ENCODE measurements at places on chromosomes 3 and 15.
A peak's percentile ranks its signal among the peaks of the same experiment; 100 is the strongest.

DNA sequence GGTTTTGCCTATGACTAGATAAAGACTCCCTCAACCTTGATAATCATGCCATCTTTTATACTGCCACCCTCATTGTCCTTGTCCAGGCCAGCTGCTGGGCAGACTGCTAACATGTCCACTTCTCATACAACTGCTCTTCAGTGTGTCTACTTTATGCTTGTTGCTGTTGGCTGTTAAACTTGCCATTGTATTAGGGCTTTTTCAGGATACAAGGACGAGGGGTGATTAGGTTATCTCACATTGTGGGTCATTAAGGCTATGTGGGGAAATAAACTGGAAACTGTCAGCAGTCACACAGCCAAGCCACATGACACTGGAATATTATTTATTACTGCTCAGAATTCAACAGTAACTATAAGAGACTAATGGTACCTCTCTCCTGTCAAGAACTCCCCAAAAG lies 36.1 kb downstream of the STARD9 start:
- DNase-seq, result no peak

GRCh38 chr3:9067352-9067975 lies 104.2 kb upstream of the RAD18 start:
- peak; percentile 21 for DNase-seq

DNA sequence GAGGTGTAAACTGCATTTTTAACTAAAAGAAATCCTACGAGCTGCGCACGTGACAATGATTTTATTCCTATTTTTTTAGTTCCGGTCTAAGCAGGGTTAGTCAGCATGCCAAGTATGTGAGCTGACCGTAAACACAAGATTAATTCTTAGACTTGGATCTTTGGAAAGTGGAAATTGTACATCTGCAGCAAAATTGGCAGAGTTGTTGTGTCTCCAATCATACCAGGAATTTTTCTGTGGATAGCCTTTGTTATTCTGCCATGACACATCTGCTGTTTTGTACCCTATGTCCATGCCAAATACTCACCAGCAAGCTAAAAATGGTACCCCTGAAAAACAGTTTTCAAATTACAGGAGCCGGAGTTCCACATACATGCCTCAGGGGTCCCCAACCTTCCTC lies 562.5 kb downstream of the UNC13C start:
- DNase-seq, result no peak

GRCh38 chr15:32057876-32058425 lies 27.6 kb downstream of the CHRNA7 start:
- DNase-seq, result no peak

DNA sequence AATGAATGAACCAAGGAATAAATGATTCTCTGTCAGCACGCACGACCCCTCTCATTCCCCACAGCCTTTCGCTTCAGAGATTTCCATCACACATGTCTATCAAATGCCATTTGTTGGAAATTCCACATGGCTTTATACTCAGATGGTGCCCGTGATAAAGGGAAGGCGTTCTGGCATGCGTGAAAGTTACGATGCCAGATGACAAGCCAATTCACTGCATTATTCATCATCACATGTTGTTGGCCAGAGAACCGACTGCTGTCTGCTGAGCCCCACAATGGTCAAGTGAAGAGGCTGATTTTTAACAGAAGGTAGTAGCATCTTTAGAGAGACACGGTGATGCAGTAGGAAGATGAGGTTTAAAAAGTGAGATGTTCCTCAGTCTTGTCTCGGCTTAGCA lies 74.1 kb upstream of the FRMD4B start:
- no peak for DNase-seq

DNA sequence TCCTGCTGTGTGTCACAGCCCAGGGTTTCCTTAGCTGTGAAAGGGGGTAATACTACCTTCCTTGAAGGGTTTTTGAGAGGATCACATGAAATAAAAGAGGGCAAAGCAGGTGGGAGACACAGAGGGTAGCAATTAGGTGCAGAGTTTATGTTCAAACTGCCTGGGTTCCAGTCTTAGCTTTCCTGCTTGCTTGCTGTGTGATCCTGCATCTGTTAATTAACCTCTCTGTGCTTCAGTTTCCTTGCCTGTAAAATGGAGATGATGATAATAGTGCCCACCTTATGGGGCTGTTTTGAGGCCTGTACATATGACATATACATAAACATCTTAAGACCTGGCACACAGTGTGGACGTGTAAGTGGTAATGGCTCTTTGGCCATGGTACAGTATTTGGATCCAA lies 35.0 kb downstream of the SPSB4 start:
- DNase-seq, result no peak

DNA sequence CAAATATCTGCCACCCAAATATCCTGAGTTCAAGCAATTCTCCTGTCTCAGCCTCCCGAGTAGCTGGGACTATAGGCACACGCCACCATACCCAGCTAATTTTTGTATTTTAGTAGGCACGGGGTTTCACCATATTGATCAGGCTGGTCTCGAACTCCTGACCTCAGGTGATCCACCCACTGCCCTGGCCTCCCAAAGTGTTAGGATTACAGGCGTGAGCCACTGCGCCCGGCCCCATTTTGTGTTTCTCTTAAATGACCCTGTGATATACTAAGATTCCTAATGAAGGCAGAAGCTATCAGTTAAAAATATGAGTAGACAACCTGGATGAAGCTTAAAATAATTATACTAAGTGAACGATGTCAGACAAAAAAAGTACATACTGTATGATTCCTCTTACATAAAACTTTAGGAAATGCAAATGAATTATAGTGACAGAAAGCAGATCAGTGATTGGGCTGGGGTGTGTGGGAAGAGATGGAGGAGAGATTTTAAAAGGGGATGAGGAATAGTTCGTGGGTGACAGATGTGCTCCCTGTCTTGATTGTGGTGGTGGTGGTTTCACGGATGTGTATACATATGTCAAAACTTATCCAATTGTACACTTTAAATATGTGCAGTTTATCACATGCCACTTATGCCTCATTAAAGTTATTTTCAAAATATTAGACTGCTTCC lies 3.8 kb upstream of the KLHL40 start:
- DNase-seq, result no peak

DNA sequence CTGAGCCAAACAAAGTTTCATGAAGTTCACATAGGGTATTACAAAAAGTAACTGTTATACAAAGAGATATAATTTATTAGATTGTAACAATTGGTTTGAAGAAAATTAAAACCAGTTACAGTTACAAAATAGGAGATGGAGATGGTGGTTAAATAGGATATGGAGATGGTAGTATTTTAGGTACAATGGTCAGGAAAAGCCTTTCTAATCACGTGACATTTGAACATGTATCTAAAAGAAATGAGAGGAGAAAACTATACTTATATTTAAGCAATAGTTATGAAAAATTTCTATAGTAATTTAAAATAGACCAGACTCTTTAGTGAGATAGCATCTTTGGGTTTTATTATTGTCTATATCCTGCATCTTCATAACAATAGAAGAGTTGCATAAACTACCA lies 312.9 kb downstream of the RBMS3 start:
- no peak for DNase-seq

DNA sequence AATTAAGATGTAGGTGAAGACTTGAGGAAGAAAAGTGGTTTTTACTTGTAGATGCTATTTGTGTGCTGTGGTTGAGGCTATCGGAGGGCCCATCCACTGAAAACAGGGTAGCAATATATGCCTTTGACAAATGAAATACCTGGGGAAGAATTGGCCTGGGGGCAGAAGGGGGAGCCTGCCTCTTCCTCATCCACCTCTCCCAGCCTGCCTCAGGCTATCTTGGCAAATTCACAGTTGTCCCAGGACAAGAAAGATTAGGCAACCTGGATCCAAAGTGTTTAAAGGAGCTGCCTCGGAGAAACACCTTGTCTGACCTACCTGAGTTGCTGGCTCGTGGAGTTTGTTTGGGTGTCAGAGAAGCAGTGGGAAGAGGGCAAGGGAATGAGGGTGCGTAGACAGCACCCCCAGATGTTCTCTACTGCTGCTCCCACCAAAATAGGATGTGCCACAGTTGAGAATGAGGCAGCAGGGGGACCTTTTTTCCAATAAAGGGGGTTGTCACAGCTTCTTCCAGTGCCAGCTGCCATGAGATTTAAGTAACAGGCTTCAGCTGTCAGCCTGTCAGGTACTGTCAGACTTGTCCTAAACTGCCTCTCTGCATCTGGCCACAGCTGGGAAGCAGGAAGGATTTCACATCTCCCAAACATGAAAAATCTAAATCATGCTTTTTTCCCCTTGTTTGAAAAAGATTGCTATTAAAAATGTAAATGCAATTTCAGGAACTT lies 9.2 kb downstream of the PLEKHO2 start:
- no peak for DNase-seq

DNA sequence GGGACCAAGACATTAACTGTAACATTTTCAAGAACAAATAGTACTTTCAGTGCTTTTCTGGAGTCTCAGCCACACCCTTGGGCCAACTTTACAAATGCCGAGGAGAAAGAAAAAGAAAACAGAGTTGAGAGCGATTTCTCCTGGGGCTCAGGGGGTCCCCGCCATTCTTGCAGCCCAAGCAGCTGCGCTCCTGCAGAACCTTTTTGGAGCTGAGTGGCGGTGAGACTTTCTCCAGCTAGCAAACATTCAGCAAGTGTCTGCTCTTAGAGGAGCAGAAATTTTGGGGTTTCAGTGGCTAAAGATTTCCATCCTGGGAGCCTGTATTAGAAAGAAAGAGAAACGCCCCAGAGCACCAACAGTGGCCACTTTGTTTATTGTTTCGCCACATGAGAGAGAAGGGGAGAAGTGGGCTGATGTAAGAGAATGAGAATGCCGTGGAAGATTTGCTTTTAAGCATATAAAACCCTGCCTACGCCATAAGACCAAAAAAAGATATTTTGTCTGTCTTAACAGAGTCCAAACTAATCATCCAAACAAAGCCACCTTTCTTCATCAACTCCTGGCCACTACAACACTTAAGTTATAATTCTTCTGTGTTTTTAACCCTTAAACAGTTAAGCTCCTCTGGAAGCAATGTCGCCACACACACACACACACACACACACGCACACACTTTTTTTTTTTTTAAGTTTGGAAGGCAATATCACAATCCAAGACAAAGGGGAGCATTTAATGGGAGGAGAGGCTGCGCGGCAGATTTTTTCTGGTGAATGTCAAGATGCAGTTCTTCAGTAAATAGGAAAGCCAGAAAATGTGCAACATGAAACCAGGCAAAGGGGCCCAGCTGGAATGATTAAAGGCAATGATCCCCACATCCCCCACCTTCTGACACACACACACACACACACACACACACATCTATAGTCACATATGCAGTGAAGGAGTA lies 19.2 kb downstream of the EID1 start:
- DNase-seq, result no peak

- no peak for DNase-seq
These were observed 369.1 kb downstream of the TBC1D5 start for GRCh38 chr3:17373304-17373703.

DNA sequence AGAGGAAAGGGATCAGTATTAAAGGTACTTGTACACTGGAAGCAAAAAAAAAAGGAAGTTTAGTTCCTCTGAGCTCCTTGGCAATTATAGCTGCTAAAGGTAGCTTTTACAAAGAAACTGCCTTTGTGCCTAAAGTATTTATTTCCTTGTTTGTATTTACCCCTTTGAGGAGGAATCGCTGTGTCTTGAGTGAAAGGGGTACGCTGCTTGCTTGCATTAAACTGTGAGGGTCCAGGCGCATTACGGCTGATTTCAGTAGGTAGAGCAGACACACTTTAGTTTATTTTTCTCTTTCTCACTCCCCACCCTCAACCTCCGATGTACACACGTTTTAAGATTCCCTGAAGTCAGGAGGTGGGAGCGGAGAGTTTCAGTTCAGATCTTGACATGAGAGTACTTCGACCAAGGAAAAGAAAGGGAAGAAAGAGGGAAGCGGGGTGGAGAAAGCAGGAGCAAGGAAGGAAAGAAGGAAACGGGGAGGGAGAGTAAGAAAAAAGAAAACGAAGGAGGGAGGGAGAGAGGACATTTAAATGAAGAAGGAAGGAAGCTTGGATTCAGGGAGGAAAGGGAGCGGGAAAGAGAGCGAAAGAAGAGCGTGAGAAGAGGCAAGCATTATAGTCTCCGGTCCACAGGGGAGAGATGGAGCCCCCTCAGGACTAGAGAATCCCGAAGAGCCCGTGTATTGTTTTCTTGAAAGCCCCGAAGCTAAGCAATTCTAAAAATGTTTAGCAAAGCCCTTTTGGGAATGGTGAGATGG lies 1.2 kb upstream of the MME start:
- no peak for DNase-seq

- no peak for DNase-seq
These were observed 63.3 kb downstream of the IQSEC1 start for GRCh38 chr3:13009946-13010315.

GRCh38 chr15:63836579-63836978 lies 2.8 kb upstream of the HERC1 start:
- no peak for DNase-seq

DNA sequence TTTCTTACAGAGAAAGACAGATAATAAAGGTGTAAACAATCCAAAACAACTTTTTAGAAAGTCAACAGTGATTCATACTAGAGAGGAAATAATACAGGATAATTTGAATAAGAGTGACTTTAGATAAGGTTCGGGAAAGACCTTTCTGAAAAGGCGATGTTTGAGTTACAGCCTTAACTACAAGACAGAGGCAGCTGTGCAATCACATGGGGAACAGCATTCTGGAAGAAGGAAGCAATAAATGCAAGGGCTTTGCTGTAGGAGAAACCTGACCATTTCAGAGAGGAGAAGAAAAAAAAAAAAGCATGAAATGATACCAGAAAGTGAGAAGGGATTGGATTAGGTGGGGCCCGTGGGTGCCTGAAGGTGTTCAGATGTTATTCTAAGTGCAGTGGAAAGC lies 200.6 kb upstream of the ATP11B start:
- DNase-seq, result no peak

DNA sequence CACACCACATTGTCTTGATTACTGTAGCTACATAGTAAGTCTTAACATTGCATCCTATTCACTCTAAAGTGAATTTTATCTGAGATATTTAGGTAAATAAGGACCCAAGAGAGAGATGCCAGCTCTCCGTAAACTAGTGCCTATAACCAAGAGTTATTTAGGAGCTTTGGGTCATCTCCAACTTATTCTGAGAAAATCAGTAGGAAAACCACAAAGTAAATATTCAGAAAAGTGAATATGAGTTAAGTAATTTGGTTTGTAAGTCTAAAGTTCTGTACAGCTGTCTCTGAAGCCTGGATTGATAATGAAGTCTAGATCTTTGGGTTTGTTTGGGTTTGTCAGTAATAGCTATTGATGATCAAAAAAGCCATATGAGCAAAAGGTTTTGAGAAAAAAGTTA lies 120.0 kb downstream of the FNDC3B start:
- no peak for DNase-seq

DNA sequence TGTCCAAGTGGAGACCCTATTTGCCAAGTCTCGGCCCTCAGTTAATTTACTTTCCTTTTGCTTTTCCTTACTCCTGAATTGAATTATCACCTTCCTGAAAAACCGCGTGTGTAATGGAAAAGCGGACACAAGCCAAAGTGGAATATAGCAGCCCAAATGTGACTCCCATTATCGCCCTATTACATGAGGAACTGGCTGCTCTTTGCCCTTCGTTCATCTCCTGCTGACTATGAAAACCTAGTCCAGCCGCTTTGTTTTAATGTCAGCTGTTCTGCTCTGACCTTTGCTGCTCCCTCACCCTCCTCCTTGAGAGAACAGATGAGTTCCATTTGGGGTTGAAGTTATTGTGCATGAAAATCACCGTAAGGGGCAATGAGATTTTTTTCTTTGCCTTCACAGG lies 632.7 kb upstream of the SUCLG2 start:
- no peak for DNase-seq

- no peak for DNase-seq
These were observed 611 bp upstream of the SLC27A2 start for GRCh38 chr15:50181201-50181968.

- no peak for DNase-seq
These were observed 388.3 kb downstream of the MFSD1 start for GRCh38 chr3:159189994-159190669.
